ENCODE measurements at places on chromosomes 3 and 15.

DNA sequence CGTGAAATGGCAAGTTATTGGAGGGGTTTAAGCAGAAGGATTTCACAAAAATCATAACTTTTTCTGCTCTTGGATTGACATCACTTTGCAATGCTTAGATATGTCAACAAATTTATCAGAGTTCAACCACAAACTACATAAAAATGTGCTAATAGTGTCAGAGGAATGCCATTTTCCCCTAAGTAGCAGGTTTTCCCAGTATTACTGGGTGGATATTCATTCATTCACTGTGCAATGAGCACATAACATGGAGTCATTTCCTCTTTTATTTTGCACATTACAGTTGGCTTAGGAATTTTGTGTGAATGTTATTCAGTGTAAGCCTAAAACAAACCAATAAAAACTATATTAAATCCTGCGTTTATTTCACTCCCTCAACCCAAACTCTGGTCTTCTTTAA, 537.3 kb upstream of the MCTP2 start:
- DNase-seq = no peak

GRCh38 chr3:140924097-140924873, 17.4 kb upstream of the SLC25A36 start:
- no peak for DNase-seq

- no peak for DNase-seq
Observed at GRCh38 chr3:73432023-73432705, 192.6 kb downstream of the PDZRN3 start.

DNA sequence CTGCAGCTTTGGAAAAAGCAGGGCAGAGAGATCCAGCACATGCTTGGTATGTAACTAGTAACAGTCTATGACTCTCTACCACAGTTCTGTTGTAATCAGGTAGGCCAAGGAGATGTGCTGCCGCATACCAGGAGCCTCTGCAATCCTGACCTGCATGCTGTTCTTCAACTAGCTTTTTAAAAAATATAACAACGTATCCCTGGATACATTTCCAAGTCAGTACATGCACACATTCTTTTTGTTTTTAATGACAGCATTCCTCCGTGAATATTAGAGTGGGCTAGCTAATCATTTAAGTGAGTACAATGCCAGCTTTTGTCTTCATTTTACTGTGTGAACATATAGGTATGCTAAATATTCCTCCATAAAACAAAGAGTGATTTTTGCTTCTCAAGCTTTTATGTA, 437.8 kb downstream of the RBMS3 start:
- DNase-seq = no peak

GRCh38 chr3:107251819-107252218, 125.4 kb upstream of the CCDC54 start:
- no peak for DNase-seq

GRCh38 chr3:193980326-193980725, 155.6 kb upstream of the HES1 start:
- no peak for DNase-seq

DNA sequence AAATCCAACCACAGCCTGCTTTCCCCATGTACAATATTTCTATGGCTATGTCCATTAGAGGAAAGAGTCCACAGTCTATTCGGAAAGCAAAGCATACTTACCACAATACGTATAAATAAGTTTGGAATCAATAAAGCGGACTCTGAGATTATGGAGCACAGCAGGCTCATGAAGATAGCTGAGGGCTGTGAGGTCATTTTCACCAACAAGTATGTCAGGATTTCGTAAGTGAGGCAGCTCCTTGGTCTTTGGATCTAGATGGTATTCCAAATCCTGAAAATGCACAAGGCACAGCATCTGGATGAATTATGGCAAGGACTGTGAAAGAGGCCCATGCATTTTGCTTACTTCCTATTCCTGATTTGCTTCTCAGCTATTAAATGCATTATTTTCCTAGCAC, 100.4 kb downstream of the MYO5A start:
- DNase-seq = no peak

- DNase-seq = no peak
Observed at GRCh38 chr15:77578641-77579372, 53.9 kb downstream of the LINGO1 start.

DNA sequence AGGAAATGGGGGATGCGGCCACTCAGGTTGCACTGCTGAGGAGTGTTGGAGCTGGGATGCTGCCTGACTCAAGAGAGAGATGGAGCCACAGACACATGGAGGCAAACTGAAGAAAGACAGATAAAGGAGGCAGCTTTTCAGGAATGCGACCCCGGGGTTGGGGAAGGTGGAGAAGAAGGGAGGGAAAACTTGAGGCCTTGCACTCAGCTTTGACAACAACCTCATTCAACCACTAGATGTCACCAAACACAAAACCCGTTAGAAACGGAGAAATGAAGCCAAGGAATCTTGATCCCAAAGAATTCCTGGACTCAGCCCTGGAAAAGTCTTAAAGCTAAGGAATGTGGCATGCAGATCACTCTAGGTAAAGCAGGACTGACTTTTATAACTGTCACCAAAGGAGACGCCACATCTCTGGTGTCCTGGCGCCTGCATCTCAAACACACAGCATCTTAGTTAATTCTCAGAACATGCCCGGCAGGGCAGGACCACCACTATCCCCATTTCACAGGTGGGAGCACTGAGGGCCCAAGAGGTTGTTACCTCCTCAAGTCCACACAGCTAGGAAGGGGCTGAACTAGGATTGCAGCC, 59.6 kb upstream of the LMCD1 start:
- no peak for DNase-seq

DNA sequence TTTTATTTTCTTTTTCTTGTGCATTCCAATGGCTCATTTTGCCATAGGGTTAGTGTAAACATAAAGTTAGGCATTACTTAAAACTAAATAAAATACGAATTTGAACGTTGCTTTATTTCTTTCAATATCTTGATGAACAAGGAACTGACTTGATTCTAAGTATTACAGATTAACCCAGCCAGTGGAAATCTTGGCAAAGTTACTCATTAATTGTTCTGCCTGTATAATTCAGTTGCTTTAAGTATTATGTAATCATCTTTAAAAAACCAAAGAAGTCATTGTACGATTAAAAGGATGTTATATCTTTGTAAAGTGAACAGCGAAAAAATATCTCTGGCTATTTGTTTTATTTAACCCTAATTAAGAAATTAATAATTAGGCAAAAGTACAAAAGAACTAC, 737.9 kb upstream of the BCHE start:
- no peak for DNase-seq

GRCh38 chr3:21894459-21895340, 143.7 kb upstream of the ZNF385D start:
- no peak for DNase-seq

DNA sequence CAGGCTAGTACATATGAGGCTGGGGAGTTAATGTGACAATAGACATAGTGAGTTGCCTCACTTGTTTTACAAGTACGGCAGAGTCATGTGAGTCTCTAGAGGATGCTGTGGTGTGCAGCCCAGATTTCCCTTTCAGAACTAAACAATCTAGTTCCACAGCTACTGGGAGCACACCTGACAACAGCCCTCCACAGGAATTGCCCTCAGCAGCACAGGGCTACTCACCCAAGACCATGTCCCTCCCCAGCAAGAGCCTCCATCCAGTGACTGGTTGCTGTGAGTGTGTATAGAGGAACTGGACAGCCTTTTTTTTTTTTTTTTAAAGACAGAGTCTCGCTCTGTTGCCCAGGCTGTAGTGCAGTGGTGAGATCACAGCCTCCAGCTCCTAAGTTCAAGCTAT, 40.2 kb upstream of the UBE2E2 start:
- peak; percentile 61 for DNase-seq

DNA sequence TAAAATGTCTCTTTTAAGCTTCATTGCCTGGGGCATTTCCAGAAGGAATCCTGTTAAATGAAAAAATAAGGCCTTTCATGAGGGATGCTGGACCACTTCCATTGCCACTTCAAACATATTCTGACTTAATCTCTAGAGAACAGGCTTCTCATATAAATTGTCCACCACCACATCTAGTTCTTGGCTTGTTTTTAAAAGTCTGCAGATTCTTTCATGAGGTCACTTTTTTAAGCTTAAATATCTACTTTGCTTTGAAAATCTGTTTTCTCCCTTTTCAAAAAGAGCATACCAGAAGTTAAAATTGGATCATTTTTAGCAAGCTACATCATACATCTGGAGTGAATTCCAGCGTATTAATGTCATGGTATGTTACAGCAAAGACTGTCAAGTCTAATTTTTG, 131.6 kb downstream of the C3orf70 start:
- no peak for DNase-seq

DNA sequence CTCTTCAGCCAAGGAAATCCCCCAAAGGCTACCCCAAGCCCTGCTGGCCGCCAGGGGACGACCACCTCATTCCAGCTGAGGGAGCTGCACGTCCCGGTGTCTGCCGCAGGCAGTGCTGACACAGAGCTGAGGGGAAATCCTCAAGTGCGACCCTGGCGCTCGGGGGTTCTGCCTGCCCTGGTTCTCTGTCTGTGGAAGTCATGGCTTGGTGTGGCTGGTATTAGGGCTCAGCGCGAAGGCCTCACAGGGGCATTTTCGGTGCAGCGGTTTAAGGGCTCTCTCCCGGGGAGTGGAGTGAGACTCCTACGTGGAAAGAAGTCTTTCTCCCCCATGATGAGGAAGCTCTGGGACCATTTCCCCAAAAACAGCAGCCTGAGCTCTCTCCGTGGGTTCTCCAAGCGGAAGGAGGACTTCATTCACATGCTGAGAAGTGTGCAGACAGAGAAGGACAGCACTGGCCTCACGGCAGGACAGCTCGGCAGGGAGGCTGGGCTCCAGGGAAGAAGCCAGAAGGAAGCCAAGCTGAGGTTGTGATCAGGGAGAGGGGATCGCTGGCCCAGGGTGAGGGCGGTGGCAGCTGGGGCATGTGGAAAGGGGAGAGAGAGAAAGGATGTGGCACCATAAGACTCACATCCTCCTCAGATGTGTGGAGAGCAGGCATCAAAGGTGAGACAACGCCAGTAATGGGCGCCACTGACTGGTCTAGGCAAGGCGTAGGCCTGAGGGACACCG, 48.6 kb downstream of the KLF15 start:
- no peak for DNase-seq

- DNase-seq = no peak
Observed at GRCh38 chr3:192367616-192368015, 359.7 kb downstream of the FGF12 start.

DNA sequence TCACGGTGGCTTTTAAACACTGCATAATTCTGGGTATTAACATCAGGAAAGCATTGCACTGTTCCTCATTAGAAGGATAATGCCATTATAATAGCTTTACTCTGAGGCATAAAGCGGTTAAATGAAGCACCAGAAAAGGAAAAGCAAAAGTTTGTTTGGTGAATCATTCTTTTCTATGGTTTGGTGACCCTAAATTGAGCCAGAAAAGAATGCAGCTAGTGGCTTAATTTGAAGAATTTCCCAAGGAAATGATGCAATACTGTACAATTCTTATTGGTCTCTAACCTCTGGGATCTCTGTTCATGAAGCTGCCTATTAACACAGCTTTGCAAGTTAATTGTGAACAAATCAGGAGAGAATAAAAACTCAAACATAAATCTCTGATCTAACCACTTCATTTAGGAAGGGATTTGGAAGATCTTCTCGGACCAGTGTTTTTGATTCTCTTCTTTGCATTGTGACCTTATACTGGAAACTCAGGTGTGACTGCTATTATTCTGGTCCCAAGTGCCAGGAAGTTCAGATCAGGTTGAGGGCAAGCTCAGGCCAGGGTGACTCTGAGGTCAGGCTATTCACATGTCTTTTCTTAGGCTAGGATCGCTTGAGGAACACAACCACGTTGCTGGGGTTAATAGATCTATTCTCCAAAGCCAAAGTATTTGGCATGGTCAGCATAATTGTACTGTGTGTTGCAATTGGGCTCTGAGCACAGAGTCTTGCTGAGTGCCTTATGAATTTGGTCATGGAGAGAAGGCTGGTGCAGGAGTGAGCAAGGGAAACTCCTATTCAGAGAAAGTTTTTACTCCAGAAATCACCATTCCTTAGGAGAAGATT, 11.3 kb upstream of the DLG1 start:
- no peak for DNase-seq

DNA sequence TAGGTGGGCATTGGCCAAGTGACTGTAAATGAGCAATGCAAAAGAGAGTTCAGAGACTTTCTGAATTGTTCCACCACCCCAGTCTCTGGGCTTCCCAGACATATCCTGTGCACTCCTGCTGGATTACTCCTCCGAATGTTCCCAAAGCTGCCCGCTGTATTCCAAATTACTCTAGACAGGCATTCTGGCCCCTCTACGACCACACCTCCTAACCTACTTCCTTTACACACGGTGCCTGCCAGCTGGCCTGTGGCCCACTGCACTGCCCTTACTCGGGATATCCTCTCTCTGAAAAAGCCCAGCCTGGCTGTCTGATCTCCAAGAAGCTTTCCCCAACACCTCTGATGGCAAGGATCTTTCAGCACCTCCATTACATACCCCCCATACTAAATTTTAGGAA, 66.6 kb downstream of the DUT start:
- no peak for DNase-seq

GRCh38 chr15:76533060-76533820, 196.7 kb downstream of the ISL2 start:
- no peak for DNase-seq

DNA sequence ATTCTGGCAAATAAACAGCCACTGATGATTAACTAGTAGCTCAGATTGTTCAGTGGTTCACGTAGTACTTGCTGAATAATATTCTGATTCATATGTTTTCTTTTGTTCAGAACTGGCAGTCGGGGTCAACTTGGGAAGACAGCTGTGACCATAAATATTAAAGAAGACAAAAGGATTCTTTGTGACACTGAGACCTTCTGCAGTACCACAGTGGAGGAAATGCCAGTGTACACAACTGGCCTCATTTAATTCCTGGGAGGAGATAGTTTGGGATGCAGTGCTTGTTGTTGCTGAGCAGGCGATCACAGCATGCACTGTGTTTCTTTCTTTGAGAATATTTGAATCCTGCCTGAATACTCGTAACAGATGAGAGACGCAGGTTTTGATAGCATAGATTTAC, 26.7 kb upstream of the MCF2L2 start:
- DNase-seq = no peak

DNA sequence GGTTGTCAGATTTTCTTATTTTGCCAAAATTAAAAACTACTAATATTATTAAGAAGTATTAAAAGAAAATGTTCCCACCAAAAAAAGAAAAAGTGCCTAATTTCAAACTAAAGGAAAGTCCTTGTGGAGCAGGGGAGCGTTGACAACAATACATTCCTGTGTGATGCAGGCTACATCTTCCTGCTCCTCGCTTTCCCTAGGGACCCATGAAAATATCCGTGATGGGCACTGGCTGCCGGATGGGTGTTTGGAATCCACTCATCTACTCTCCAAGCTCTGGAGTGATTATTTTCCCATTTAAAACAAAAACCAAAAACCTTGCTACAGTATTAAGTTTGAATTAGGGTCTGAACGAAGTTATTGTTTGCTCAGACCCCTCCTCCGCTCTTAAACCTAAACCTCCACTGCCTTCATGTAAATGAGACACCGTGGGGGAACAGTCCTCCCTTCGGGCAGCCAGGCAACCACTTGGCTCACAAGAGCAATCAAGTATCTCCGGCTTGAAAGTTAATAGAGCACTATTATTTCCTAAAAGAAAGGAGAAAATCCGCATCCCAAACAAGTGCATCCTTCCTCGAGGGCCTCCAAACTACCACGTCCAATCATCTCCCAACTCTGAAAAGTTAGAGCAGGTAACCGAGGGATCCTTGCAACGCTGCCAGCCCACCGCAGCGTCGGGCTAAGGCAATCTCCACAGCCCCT, 1.5 kb downstream of the ITGB5 start:
- DNase-seq = no peak

Measured in GM12864 (cell line).